ENCODE measurements at places on chromosomes 11 and 22.

DNA sequence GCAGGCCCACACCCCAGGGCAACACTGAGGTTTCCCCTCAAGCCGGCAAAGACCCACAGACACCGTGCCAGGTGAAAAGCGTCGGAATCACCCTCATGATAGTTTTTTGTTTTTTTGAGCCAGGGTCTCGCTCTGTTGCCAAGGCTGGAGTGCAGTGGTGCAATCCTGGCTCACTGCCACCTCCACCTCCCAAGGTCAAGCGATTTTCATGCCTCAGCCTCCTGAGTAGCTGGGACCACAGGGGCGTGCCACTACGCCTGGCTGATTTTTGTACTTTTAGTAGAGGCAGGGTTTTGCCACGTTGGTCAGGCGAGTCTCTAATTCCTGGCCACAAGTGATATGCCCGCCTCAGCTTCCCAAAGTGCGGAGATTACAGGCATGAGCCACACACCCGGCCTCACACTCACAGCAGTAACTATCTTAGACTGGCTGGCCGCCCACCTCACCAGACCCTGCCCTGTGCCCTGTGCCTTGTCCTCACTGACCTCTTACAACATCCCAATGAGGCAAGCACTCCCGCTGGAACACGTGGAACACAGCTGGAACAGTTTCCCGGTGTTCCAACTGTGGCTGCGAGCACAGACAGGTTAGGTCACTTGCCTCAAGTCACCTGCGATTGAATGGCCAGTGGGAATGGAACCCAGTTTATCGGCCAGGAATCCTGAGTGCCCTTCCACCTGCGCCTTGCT is 21.1 kb downstream of the LRRC10B start:
- no peak for DNase-seq

DNA sequence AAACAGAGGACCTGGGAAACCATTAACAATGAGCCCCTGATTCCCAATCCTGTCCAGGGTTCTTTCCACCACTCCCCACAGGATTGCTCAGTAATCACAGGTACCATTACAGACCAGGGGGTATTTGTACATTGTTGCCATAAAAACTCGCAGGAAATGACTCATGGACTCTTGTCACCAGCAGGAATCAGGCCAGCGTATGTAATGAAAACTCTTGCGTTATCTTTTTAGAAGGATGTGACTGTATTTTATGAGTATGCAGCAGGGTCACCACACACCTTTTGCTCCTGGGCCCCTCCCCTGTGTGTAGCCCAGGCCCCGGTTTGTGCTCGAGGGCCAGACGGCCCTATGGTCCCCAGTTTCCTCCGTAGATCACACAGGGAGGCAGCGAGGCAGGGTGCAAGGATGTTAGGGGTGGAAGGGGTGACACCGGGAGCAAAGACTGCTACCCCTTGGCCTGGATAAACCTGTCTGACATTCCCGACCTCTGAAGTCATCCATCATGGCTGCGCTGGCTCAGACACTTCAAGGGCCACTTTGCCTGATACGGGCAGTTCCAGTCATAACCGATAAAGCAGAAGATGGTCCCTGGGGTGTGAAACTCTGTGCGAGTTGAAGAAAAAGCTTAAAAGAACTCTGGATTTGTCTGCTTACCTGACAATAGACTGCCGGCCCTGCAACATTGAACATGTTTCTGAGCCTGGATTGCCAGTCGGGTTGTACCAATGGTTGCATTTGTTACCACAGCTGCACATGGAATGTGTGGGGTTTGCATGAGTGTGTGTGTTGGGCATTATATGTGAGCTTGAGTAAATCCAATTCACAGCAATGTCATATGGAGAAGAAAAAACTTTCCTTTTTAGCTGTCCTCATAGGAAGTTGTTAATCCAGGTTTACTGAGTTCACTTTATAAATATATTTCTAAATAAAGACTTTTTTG is 56.9 kb downstream of the MICAL2 start:
- no peak for DNase-seq

DNA sequence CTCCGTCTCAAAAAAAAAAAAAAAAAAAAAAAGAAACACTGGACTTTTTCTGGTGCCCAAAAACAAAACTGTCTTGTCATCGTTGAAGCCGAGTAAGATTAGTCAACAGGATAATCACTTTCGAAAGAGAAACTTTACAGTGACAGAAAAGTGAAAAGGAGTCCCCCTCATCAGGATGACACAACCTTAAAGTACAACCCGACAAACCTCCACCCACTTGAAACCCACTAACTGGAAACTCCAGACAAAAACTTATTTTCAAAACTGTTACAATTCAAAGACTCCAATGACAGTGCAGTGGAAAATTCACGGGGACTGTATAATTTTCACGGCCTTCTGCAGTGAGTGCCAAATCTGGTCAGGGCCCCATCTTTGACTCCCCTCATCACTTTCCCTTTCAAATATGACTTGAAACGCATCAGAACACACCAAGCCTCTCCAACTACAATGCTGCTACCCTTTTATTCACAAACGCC is 1.3 kb downstream of the DENND5A start:
- DNase-seq = no peak

DNA sequence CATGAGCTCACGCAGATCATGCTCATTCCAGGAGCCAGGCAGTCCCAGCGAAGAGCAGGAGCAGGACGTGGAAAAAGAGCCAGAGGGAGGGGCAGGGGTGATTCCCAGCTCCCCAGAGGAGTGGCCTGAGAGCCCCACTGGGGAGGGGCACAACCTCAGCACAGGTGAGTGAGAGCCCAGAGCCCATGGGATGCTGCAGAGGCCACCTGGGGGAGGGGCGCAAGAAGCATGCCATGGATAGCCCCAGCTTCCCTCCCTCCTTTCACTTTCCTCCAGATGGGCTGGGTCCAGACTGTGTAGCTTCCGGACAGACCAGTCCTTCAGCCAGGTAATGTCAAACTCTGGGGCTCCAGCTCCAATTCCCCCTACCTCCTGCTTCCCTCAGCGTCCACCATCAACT is 6.2 kb downstream of the SMTNL1 start:
- DNase-seq = no peak

DNA sequence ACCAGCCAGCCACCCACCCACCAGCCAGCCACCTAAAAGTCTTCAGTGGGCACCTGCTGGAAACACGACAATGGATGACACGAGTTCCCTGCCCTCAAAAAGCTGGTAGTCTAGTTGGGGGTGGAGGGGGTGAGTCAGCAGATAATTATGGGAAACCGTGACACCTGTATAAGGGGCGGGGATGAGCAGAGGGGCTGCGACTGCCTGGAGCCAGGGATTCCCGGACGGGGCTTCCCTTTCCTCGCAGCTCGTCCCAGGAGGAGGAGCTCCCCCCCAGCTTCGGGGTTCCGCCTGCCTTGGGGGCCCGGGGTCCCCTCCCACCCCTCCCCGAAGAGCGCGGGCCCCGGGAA is 2.3 kb upstream of the RTN4RL2 start:
- DNase-seq = no peak
